Effector memory CD4-positive, alpha-beta T cell (primary cell): ENCODE measurements at places on chromosomes 4 and X.

DNA sequence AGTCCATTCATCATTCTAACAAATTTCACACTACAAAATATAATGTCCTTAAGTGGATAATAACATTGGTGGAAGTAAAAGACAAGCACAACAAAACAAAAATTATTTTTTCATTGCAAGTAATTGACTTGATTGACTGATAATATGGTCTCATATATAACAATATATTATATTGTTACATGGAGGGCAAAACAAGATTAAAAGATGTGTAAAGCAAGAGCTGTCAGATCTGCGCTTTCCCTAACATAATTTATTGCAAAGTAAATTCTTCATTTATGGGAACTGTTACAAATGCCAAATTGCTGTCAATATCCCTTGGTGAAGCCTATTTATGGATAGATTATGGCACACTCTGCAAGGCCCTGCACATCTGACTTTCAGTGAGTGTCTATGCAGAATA lies 233.6 kb downstream of the PCDH7 start:
- no peak for DNase-seq

DNA sequence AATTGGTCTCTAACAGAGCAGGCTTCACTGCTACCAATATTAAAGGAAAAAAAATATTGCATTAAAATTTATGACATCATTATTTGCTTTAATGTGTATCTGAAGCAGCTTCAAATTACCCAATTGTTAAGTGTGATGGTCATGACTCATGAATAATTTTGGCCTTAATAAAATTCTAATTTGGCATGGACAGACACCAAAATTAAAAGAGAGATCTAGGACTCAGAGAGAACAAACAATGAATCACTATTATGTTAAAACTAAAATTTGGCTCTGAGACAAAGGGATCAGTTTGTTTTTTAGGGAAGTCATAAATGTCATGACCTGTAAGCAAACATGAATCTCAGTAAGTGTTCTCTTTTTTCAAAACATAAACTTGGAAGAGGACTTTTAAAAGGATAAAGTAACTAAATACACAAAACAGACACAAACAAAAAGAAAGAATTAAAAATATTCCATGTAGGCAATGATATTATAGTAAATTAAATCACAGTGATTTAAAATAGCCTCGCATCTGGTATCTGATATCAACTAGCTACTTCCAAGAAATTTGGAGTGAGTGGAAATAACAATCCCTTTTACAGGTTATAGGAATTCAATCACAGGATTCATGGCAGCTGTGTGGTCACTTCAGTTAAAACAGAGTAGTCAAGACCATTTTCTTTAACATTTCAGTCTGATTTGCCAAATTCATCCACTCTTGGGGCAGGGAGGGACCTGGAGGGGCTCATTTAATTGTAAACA lies 11.6 kb downstream of the VEGFC start:
- no peak for DNase-seq

DNA sequence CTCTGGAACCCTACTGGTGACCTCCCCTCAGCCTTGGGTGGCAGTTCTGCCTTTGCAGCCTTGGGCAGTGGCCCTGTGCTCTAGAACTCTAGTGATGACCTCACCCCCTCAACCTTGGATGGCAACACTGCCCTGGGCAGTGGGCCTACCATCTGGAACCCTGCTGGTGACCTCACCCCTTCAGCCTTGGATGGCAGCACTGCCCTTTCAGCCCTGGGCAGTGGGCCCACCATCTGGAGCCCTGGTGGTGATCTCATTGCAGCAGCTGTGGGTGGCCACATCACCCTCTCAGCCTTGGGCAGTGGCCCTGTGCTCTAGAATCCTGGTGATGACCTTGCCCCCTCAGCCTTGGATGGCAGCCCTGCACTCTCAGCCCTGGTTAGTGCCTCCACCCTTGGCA lies 129.3 kb downstream of the RBMX2 start:
- DNase-seq: no peak

DNA sequence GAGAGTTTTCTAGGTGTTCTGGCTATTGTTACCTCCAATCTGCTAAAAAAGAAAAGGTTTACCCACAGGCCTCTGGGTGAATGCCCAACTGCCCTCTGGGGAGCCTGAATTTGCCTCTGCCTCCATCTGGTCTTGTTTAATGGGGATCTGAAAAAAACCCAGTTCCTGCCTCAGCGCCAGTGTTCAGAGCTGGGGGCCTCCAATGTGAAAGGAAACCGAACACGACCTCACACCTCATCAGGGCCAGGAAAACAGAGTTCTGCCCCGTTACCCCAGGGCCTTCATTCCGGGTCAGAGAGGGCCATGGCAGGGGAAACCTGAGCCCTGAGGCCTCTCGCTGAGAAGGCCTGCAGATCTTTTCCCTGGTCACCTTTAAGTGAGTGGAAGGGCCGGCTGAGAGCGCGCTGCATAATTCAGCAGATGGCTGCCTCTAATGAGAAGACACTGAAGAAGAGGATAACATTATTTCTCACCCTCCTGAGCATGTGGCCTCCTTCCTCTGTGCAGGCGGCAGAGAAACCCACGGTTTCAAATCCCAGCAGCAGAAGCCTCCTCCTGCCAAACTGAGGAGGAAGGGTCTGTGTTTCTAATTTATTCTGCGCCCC lies 6.8 kb downstream of the SEPTIN6 start:
- DNase-seq: no peak

GRCh38 chr4:1508161-1509160 lies 102.2 kb upstream of the NKX1-1 start:
- no peak for DNase-seq

GRCh38 chr4:40058121-40058520 lies 1.5 kb downstream of the N4BP2 start:
- no peak for DNase-seq

- DNase-seq: no peak
Measured at GRCh38 chrX:6383917-6384316, 151.0 kb downstream of the VCX3A start.

- no peak for DNase-seq
Measured at GRCh38 chr4:102352781-102353180, 7.5 kb upstream of the SLC39A8 start.

- no peak for DNase-seq
Measured at GRCh38 chr4:140243278-140243753, 89.3 kb upstream of the MAML3 start.

DNA sequence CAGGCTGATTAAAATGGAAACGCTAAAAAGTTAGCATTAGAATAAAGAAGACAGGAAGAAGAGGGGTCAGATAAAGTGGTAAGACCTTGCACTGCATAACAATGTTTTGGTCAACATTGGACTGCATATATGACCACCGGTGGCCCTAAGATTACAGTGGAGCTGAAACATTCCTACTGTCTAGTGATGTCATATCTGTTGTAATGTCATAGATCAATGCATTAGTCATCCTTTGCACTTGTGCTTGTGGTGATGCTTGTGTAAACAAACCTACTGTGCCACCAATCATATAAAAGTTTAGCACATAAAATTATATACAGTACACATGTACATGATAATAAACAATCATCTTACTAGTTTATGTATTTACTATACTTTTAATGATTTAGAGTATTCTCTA lies 73.0 kb downstream of the TMEM165 start:
- no peak for DNase-seq

DNA sequence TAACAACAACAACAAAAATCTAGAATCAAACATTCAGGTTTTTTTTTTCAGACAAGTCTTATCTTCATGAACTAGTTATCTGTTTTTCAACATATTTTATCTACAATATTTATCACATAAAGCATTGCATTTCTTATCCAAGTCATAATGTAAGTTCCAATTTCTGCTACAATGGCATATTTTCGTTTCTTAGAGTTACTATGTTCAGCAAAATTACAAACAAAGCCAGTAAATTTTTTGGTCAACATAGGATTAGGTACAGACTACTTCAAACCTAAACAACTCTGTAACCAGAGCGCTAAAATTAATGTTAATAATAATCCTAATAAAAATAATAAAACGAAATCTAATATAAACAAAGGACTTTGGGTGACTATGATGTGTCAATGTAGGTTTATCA lies 165.4 kb upstream of the TACR3 start:
- DNase-seq: no peak

DNA sequence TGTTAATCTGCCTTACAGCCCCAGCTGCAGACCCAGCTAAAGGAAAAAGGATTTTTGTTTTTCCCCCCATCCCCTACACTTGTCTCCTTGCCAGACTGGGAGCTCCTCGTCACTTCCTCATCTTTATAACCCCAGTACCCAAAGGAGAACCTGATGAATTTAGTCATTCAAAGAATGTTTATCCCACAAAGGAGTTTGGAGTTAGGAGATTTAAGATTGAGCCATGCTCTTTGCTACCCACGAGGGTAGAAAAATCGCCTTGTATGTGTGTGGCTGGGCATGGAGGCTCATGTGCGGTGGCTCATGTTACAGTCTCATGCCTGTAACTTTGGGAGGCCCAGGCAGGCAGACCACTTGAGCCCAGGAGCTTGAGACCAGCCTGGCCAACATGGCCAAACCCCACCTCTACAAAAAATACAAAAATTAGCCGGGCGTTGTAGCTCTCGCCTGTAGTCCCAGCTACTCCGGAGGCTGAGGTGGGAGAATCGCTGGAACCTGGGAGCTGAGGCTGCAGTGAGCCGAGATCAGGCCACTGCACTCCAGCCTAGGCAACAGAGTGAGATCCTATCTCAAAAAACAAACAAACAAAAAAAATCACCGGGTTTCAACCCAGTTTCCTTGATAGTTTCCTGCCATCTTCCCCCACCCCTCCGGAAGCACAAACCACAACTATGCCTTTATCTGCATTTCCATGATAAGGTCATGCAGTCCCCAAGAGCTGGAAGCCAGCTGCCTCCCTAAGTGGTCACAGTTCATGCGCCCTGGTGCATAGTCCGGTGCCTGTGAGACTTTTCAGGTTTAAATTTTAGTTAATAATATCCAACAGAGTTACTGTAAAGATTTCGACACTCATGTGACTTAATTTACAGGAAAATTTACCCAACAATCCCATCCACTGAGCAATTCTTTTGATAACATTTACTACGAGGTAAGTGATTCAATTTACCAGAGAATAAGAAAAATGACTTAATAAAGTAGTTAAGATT lies 1.5 kb downstream of the CFAP97 start:
- peak; percentile 64 for DNase-seq

DNA sequence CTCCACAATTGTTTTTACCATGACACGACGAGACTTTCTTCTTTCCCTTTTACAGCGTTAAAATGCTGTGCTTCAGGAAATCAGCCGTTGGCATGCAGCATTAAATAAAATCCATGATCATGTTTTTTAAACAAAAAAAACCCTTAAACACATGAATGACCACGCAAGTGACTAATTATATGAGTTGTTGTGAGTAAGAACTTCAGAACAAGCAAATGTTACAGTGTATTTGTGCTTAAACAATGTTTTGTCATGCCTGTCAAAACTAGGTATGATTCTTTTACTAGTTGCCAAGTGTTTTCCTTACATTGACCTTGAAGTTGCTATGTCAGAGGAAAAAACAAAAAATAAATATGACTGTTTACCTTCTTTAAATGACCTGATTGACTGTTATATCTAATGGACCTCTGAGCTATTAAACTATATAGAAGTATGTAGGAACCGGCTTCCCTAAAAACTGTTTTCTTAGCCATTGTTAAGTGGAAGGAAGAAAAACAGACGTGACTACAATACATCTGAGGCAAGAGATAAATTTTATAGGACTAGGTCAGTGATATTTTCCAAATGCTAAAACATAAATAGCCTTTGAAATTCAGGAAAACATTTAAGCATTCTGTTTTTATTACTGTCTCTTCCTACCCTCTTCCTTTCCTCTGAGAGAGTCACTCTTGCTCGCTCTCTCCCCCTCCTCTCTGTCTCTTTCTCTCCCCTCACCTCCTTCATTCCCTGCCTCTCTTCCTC lies 197.1 kb downstream of the PALLD start:
- DNase-seq: no peak

- DNase-seq: no peak
Measured at GRCh38 chr4:19831644-19832285, 419.9 kb upstream of the SLIT2 start.

DNA sequence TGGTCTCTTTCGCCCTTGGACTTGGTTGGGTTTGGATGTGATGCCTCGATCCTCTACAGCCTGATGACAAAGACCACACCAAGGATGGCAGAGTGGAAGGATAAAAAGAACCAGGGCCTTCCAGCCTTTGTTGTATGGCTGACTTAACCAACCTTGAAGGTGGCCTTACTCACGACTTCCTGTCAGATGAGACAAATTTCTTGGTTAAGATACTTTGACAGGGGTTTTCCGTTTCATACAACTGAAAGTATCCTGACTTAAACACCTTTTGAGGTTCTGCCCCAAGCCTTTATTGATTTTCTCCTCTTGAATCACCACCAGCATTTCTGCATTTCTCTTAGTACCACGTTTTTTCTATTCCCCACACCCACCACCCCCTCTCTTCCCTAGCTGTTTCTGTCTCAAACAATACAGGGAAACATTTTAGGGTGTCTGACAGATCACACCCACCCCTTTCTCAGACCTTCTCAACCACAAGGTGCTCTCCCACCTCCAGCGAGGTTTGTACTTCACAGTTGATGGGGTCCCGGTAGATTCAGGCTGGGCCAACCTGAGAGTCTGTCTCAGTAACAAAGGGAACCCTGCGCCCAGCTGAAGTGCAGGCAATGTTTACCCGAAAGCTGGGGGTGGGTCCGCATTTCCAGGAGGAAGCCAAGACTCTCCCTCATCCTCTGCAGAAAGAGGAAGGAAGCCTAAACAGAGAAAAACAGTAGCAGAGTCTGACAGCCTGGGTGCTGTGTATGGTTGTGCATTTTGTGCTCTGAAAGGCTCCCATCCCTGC lies 5.0 kb upstream of the TSPAN5 start:
- peak; percentile 31 for DNase-seq

GRCh38 chr4:23889814-23890341 lies at the start of gene PPARGC1A:
Gene PPARGC1A (minus strand): TSS chr4:23890047. CDS start chr4:23889957, 90 bp downstream.
- no peak for DNase-seq

DNA sequence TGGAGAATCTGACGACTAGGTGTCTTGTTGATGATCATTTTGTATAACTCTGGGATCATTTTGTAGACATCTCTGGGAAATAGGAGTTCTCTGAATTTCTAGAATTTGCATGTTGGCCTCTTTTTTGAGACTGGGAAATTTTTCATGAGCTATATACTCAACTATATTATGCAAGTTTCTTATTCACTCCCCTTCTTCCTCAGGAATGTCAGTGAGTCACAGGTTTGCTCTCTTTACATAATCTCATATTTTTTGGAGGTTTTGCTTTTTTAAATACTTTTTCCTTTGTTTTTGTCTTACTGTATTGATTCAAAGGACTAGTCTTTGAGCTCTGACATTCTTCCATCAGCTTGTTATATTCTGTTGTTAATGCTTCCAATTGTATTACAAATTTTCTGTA lies 1324.2 kb downstream of the TECRL start:
- no peak for DNase-seq
